ENCODE measurements at places on chromosomes 7 and 10.
A peak's percentile ranks its signal among the peaks of the same experiment; 100 is the strongest.

DNA sequence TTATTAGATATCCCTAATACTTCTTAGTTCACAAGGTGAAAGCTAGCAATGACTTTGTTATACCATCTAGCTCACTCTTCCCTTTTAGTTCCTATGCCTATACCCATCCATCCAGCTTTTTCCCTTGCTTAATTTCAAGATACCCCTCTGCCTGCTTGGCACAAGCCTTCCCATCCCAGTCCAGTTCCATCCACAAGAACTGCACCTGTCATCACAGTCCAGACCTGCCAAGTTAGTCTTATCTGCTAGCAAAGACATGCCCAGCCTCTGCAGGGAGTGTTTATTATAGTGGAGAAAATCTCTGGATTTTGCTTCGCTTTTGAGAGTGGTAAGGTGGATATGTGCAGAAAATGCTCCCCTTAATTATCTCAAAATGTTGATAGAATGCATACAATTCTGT is 158.2 kb downstream of the ST7 start:
- no peak for DNase-seq

- DNase-seq: no peak
Measured at GRCh38 chr10:29622382-29622922, 12.3 kb downstream of the SVIL start.

GRCh38 chr10:97685395-97685958 is 1.6 kb downstream of the AVPI1 start:
- DNase-seq: no peak

DNA sequence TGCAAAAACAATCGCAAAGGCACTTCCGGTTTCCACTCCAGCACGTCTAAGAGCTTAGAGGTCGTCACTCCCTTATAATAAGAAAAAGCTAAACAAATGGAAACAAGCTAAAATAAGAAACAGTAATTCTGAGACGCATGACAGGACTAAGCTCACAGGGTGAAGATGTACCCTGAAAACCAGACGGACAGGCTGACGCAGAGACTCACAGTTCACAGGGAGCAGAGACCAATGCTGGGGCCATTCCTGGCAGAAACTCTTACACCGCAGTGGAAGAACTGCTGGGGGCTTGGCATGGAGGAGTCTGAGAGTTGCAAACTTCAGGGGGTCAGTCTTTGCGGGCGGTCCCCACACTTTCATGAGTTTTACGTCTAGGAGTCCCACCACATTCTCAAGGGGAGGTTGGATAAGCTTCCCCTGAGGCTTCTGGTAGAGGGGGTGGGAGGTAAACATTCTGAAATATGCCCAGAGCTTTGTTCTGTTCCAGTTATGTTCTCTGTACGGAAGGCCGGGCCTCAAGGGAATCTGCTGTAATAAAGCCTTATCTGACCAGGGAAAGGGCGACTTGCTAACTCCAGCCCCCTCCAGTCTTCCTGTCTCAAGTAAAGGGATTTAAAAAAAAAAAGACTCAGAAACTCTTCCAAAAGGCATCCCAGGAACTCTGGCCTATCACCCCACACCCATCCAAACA is 47.8 kb downstream of the BRI3 start:
- no peak for DNase-seq

- peak; percentile 80 for DNase-seq
Measured at GRCh38 chr7:44735403-44736165, 13.1 kb upstream of the ZMIZ2 start.

DNA sequence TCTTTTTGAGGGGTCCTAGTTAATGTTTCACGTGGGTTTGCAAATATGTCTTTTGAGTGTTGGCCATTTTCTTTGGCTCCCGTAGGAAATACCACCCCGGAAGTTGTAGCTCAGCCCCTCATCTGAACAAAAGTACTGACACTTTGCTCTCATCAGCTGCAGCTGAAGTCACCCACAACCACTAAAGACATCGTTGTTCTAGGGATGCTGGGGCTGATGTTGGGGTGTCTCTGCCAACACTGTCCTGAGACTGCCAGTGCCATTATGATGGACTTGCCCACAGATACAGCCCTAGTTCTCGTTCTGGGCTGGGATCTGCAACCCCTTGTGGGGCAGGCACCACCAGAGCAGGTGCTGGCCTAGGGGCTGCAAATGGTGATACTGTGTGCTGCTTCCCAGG is 82.6 kb upstream of the ARHGAP21 start:
- DNase-seq: no peak

GRCh38 chr10:48742891-48743860 is 58.5 kb downstream of the WDFY4 start:
- no peak for DNase-seq

GRCh38 chr10:21293518-21294356 is 231.7 kb downstream of the SKIDA1 start:
- no peak for DNase-seq

GRCh38 chr10:102705531-102705930 is 8.7 kb downstream of the ARL3 start:
- no peak for DNase-seq

- DNase-seq: no peak
Measured at GRCh38 chr10:127797339-127797738, 60.4 kb downstream of the FOXI2 start.

GRCh38 chr7:80918399-80918798 is 452 bp downstream of the SEMA3C start:
- DNase-seq: no peak

DNA sequence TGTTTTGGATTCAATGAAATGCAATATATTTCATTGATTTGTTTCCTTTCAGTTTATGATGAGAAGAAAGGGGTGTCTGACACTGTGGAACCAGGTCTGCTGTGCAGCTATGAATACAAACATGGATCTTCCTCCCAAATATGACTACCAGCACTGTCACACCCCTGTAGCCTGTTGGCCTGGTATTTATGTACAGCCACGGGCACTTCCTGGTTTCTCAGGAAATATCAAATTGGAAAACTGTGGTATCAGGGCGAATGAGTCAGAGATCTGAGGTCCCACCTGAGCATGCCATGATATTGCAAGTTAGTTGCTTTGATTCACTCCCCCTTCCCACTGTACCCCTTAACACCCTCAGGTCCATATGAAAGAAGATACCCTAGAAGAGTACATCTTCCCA is 87.8 kb downstream of the DNMBP start:
- DNase-seq: no peak

DNA sequence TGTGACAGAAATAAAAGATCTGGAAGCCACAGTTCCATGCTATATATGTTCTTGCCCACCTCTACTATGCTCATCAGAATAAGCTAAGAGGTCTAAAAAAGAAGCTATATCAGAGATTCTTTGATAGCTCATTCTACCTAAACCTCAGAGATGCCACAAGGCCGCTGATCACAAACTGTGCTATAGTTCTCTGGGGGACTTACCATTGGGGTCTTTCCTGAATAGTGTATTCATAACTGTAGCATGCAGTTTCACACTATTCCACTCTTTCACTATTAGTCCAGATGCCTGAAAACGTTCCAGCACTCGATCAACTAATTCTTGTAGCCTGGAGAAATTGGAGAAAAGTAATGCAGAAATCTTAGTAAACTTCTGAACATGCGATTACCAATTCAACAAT is 44.5 kb upstream of the SPOCK2 start:
- no peak for DNase-seq

Data from CD4-positive, alpha-beta T cell (primary cell).